ENCODE measurements at places on chromosomes 6 and 20.
A peak's percentile ranks its signal among the peaks of the same experiment; 100 is the strongest.

- DNase-seq, result no peak
These were observed 72.5 kb downstream of the ANKS1A start for GRCh38 chr6:34961574-34961973.

GRCh38 chr6:140079328-140079727 is 704.9 kb upstream of the CITED2 start:
- DNase-seq, result no peak

GRCh38 chr6:169858935-169859351 is 107.5 kb downstream of the ERMARD start:
- DNase-seq, result no peak

GRCh38 chr6:133360194-133360593 is 119.0 kb downstream of the EYA4 start:
- DNase-seq, result no peak

GRCh38 chr20:12916699-12917098 is 92.1 kb upstream of the SPTLC3 start:
- no peak for DNase-seq

DNA sequence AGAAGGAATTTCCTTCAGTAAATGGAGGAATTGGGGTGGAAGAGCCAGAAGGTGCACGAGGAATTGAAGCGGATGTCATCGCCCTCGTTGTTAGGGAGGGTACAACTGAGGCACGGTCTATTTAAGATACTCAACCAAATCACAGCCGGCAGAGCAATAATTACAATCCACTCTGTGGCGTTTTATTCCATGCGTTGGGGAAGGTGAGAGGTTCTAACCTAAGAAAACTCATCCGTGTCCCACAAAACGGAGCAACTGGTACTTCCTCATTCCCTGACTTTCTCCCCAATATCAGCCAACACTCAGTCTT is 802 bp upstream of the RRBP1 start:
- DNase-seq, result no peak

DNA sequence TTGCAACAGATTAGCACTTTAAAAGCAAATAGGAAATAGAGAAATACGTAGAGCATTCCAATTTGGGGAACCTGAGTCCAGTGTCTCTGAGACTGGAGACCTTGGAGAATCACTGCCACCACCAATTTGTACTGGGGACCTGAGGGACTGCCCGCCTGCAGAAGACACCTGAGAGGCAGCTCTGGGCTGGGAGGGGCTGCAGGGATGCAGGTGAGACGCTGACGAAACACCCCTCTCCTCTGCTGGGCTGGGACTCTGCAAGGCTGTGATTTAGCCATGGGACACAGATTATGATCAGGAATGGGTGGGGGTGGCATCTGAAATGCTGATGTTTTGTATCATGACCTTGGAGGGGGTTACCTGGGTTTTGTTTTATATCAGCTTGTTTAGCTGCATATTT is 7.0 kb upstream of the APMAP start:
- no peak for DNase-seq

GRCh38 chr6:120363429-120363828 is 970.9 kb downstream of the TBC1D32 start:
- no peak for DNase-seq

GRCh38 chr6:22673474-22673873 is 104.1 kb downstream of the HDGFL1 start:
- DNase-seq, result no peak

DNA sequence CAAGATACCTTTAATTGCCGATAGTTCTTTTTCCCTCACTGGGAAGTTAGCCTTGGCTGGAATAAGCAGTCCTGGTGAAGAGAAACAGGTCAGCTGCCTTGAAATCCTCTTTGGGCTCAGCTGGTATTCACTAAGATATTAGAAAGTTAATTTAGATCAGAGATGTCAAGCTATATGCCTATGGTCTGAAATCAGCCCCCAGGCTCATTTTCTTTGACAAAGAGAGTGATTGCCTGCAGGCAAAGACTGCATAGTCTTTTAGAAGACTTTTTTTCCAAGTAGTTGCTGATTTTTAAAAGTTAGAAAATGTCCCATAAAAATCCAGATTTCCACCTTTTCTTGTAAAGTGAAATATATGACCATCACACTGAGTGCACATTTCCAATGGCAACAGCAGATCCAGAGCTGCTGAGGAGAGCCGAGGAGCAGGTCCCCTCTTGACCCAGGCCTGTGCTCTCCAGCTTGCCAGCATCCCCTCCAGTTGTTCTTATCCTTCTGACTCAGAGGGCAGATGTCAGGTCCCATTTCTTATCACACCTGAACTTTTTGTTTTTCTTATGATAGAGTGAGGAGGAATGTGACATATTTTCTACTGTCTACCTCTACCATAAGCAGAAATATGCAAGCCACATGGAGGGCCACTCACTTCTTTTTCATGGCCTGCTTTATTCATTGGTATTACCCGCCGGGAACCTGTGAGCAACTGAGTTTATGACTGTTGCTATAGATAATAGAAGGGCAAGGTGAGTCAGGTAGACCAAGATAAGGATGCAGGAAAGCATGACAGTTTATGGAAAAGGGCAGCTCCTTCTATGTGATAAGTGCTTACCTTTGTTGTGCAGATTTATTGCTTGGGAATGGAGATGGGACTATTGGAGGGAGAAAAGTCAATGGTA is 17.6 kb upstream of the L3MBTL3 start:
- DNase-seq, result no peak

GRCh38 chr6:44809258-44809657 is 421.8 kb downstream of the CDC5L start:
- no peak for DNase-seq

DNA sequence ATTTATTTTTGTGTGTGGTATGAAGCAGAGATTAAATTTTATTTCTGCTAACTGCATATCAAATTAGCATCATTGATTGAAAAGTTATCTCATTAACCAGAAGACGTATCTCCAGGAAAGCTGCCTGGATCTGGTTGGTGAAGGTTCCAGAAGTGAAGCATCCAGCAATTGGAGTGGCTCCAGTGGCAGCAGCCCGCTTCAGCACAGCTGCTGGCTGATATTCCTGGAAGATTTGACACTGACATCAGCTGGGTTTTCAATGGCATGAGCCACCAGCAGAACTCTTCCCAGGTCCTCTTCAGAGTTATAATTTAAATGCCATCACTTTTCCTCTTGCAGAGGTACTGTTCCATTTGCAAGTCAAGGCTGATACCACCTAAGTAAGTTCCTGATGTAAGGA is 363.5 kb downstream of the BCKDHB start:
- no peak for DNase-seq

GRCh38 chr6:118537574-118537973 is 10.5 kb upstream of the PLN start:
- no peak for DNase-seq

DNA sequence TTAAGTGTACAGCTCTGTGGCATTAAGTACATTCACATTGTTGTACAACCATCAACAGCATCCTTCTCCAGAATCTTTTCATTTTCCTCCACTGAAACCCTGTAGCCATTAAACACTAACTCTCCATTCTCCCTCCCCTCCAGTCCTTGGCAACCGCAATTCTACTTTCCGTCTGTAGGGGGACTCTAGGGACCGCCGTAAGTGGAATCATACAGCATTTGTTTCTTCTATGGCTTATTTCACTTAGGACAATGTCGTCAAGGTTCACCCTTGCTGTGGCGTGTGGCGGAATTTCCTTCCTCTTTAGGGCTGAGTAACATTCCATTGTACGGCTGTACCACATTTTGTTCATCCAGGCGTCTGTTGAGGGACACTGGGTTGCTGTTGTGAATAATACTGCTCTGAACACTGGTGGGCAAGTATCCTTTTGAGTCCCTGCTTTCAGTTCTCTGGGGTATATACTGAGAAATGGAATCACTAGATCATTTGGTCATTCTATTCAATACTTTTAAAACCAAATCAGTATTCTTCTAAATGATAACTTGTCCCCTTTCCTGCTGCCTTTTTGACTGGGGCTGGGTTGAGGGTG is 50.7 kb downstream of the PPP1R3G start:
- DNase-seq, result peak; percentile 36

DNA sequence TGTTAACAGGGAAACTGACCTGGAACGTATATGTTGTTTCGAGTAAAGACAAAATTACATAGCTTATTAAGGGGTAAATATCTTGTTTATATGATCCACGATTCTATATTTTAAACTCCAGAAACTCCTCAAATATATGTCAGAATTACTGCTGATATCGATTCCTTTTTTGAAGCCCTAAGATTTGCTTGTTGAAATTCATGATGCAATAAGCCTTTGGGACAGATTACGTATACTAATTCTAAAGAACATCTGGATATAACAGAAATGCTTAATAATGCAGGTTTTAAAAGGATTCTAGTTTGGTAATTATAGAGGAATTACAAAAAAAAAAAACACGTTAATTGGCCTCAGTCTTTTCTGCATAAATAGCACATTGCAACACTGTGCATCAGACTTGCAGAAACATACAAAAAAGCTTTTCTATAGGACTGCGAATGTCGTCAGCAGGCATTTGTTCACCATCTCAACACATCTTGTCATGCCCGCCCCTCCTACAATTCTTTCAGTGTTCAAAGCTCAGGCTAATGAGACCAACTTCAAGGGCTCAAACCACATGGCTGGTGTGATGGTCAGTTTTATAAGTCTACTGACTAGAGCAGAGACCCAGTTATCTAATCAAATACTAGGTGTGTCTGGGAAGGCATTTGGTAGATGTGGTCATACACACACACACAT is 74.9 kb downstream of the AGPAT4 start:
- DNase-seq, result no peak

DNA sequence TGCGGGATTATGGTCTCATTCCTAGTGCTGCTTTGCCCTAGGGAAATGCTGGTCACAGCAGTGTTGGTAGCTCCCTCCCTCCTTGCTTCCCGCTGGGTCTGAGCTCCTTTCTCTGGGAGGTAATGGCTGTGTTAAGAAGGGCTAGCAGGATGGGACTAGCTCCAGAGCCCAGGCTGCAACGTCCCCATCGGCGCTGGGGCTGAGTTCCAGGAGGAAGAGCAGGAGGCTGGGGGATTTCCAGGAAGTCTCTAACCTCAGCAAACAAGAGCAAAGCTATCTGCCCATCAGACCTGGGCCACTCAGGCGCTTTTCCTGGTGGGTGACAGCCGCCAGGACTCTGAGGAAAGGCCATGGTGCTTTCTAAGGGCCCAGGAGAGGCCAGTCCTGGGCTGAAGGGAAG is 174.2 kb downstream of the DLL1 start:
- no peak for DNase-seq

GRCh38 chr20:52054123-52054522 is 137.5 kb downstream of the ZFP64 start:
- DNase-seq, result no peak

Measured in astrocyte of the spinal cord (primary cell).